Stimulated activated CD8-positive, alpha-beta memory T cell treated with anti-CD3 and anti-CD28 coated beads, Interleukin-7, amount 100 ng/mL, for 48 hours (primary cell): ENCODE measurements at places on chromosomes 5 and 9.

DNA sequence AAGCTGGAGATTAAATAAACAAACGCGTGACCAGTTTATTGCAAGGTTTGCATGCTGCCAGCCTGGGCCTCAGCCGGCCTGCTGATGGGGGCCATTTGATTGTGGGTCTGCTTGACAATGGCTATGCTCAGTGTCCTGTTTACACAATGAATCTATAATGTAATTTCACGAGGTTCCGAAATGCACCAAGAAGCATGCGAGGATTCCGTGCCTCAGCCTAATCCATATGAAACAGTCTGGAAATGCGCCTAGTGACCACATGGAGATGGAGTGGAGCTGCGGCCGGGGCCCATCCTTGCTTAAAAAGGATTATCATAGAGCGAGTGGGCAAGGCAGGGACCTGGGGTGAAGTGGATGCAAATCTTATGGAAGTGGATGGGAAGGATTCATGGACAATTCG lies 382.4 kb downstream of the CDK5RAP2 start:
- DNase-seq, result no peak

DNA sequence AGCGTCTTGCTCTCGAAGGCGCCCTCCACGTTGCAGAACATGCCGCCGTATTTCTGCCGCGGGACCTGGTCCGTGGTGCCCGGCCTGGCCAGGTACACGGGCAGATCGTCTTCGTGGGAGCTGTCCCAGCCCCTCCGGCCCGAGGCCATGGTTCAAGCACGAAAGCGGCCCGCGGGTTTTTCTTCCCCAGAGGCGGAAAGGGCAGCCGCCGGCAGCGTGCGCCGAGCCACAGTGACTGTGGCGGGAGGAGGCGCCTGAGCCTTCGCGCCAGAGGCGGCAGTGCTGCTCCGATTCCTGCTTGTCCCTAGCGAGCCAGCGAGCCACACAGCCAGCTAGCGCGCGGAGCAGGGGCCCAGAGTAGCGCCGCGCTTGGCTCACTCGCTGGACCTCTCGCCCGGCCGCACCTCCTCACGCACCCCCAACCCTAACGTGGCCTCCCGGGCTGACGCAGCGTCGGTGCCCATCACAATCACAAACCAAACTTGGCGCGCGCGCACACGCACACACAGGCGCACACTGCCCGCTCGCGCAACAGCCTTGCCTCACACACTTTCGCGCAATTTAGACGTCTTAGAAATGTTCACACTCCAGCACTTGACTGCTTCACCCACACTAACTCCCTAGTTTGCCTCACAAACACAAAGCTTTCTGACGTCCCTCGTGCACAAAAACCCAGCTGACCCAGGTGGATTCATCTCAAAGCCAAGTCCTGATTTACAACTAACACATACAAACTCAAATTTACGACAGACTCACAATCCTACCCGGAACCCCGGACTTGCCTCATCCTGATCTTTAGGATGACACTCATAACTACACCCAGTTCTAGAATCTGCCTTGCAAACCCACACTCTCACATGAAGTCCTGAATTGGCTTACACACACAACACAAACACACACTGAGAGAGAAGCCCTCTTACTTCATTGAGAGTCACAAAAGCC lies at the start of gene DPYSL3:
DPYSL3 (minus strand) TSS at position 359 of the 942 bp plus-strand sequence; CDS start at position 149, 210 bp downstream.
- DNase-seq, result no peak

DNA sequence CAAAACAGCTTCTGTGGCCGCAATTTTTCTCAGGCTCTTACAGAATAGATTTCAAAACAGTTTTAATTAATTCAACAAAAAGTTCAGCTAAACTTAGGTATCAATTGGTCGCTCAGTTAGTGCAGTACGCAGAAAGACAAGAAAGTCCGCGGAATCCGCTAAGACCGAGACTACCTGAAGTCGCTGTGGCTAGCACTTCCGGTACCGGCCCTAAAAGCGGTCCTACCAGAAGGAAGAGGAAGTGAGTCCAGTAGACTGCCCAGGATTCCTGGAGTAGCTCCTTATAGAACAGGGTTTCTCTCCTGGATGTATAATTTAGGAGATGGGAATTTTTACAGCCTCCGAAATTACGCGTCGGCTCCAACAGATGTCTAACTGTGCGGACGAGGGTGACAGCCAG lies 16.6 kb upstream of the PCDHB2 start:
- DNase-seq, result no peak

- no peak for DNase-seq
Measured at GRCh38 chr9:103999375-104000062, 94.6 kb upstream of the SMC2 start.

DNA sequence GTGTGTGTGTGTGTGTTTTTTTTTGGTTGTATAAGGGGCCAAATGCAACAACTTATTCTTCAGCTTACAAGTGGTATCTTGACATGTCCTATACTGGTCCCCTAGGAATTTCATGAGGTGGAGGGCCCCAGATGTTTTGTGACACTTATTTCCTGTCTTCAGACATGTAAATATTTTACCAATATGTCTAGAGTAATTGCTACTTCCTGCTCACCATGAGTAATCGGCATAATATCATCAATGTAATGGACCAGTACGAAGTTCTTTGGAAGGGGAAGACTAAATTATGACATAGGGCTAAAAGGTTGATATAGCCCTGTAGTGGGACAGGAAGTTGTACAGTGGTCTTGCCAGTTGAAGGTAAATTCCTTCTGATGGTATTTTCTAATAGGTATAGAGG lies 3.7 kb upstream of the OTULIN start:
- DNase-seq, result no peak

GRCh38 chr5:151023651-151024050 lies 3.3 kb downstream of the GPX3 start:
- DNase-seq, result no peak

DNA sequence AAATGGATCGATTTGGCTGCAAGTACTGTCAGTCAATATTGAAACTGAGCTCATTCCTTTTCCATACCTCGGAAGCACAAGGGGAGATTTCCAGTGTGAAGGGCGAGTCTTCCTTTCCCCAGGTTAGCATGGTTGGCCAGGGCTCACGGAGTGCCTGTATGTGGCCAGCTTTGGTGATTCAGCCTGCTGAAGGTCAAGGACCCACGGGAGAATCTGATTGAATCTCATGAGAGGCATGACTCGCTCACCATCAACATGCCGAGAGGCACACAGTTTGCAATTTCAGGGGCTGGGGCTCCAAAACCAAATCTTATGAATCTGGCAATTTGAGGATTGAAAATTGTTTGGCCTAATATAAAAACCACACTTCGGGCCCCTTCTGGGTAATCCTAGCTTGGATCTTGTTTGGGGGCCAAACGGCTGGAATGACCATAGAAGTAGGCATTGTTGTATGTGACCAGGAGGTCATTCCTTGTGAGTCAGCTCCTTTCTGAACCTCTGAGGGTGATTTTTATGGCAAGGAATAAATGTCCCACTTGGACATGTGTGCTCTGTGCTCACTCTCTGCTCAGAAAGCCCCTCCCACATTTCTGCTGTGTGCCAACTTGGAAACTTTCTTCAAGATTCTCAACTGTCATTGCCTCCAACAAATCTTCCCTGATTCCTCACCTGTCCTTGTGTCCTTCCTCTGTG lies 69.8 kb downstream of the DOCK2 start:
- DNase-seq, result no peak

- DNase-seq, result no peak
Measured at GRCh38 chr9:108197899-108198298, 657.9 kb downstream of the ACTL7B start.

- no peak for DNase-seq
Measured at GRCh38 chr5:150272531-150272930, 17.0 kb downstream of the CAMK2A start.

DNA sequence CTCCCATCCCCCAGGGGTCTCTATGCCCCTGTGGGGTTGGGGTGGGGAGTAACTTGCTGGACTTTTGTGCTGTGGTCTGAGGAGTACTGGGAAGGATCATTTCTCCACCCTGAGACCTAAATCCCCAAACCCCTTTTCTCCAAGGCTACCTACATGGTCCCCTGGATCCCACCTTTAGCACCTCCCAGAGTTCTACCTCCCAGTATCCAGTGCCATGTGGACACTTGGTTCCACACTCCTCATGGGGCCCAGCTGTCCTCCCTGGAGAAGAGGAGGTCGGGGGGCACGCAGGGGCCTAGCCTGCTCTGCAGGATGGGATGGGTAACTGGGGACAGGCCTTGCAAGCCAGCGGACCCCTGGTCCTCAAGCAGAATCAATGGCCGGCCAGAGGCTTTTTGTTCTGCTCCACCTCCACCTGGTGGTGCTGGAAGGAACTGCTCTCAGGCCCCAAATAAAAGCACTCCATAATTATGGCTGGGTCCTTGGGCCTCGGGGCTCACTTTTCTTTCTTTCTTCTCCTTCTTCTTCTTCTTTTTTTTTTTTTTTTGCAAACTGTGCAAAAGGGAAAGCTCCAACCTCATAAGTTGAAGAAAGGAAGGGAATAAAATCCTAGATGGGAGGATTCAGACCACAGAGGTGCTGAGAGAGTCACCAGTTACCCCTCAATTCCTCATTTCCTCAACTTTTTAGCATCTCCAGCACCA lies 68.4 kb downstream of the PSD2 start:
- DNase-seq, result no peak

- peak; percentile 92 for DNase-seq
Measured at GRCh38 chr9:113578882-113579282, 115.4 kb downstream of the RGS3 start.

- no peak for DNase-seq
Measured at GRCh38 chr9:126761274-126761673, 43.6 kb upstream of the ZBTB43 start.

DNA sequence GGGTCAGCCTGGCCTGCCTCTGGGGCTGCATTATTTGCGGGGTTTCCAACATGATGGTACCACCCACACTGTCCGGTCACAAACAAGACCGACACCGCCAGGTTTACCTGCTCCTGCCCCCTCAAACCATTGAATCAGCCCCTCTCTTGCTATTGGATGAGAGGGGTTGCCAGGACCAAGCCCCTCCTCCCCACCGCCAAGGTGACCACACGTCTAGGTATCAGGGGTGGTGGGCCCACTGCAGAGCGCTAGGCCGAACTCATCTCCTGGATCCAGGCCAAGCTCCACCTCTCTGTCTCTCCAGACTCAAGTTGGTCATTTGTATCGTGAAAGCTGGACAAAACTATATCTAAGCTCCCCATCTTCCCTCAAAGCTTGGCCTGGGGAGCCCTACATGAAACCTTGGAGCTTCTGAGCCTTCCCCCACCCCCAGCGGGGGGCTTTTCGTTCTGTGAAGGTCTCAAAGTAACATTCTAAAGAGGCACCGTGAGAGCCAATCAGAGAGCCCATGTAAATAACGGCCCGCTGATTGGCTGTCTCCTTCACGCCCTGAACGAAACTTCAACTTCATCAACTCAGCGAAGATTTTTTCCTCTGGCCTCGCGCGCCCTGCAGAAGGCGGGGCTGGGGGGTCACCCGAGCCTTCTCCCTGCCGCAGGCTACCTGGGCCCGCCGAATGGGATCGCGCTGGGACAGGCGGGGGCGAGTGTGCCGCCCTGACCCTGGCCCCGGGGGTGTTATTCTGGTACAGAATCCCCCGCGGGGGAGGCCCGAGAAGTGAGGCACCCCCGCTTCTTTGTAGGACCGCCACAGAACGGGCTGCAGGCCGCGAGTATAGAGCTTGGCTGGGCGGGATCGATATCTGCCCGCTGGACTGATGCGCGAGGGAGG lies 49.6 kb upstream of the PSD2 start:
- no peak for DNase-seq

DNA sequence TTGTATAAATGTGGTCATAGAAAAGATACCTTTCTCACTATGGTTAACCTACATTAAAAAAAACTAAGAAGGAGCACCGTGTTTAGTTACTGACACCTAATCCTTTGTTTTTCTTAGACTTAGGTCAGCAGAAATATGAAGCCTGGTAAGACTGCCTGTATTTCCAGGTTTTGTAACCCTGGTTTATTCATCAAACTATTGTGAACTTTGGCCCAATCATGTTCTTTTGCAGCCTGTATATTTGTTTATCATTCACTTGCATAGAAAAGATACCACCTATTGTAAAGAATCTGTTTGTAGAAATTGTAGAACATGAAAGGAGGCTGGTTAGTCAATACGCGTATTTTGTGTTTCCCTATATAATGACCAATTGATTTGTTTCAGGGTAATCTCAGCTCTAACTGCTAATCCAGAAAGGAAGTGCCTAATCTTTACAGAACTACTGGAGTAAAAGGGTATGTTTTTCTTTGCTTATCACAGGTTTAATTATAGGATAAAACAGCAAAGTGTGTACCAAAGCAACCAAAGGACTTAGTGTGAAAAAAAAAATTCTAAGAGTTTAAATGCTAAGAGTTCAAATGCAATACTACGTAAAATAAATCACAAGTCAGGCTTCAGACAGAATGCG lies 103.6 kb downstream of the LURAP1L start:
- DNase-seq, result no peak

DNA sequence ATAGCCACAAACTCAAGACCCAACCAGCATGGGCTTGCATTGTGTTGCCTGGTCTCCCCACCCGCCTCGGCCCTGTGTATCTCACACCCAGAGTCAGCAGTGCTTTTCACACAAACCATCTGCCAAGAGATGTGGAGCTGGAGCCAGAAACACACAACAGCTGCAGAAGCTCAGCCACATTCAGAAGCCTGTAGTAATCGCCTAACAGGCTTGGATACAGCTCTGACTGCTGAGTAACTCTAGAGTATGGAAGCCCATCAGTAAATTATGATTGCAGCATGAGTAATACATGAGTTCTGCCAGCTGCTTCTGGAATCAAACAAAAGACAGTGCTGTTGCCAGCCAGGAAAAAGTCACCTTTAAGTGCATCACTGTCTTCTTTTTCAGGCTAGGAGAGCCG lies 16.0 kb downstream of the TEK start:
- no peak for DNase-seq

DNA sequence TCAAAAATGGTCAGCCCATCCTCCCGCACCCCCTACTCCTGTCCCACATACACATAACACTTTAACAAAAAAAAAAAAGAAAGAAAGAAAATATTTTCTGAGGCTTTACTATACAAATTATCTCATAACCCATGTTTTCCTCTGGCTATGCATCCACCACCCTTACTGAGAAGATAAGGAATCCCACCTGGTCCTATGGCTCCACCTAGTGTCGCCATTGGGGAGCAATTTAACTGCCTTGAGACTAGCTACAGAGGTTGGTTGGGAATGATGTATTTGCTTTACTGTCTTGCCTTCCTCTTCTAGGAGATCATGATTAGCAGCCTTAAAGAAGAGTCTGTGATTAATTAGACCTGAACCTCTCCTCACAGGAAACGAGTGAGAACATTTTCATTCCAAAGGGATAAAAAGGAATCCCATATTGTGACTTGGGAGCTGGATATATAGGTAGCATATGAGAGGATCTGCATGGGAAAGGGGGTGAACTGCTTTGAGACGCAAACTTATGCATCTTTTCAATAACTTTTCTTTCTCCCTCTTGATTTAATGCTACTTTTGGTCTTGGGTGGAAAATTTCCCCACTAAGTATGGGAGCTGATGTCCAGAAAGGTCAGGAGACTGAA lies 77.7 kb upstream of the SELENOP start:
- no peak for DNase-seq

- DNase-seq, result no peak
Measured at GRCh38 chr9:110126986-110127864, 80.7 kb downstream of the C9orf152 start.

GRCh38 chr5:15995341-15996052 lies 184.1 kb downstream of the MARCHF11 start:
- DNase-seq, result no peak

- no peak for DNase-seq
Measured at GRCh38 chr9:87179553-87180340, 232.4 kb upstream of the GAS1 start.

- no peak for DNase-seq
Measured at GRCh38 chr5:6501701-6502100, 53.0 kb downstream of the UBE2QL1 start.

- no peak for DNase-seq
Measured at GRCh38 chr5:30069441-30070263, 1123.8 kb upstream of the CDH6 start.

GRCh38 chr9:135073081-135073740 lies 14.3 kb upstream of the OLFM1 start:
- DNase-seq, result no peak

GRCh38 chr5:142944140-142944539 lies 174.0 kb downstream of the ARHGAP26 start:
- DNase-seq, result no peak
